ENCODE measurements at places on chromosomes 7 and 10.

DNA sequence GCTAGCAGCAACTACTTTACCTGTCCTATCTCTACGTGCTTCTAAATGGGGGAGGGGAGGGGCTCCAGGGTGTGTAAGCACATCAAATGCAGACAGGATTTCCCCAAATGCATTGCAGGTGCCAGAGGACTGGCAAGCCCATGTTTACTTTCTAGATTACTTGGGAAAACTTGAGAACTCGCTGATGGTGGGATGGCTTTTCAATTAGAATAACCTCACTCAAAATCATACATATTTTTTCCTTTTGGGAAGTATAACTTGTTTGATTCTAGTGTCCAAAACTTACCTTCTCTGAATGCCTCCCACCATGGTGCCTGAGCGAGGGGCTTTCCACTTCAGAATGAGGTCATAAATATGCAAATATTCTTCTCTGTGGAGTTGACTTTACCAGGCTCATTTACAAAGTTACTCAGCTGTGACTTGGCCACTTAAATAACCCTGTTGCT is 191.3 kb upstream of the RHOBTB1 start:
- no peak for DNase-seq

GRCh38 chr10:63537536-63537935 is 16.3 kb downstream of the REEP3 start:
- no peak for DNase-seq

DNA sequence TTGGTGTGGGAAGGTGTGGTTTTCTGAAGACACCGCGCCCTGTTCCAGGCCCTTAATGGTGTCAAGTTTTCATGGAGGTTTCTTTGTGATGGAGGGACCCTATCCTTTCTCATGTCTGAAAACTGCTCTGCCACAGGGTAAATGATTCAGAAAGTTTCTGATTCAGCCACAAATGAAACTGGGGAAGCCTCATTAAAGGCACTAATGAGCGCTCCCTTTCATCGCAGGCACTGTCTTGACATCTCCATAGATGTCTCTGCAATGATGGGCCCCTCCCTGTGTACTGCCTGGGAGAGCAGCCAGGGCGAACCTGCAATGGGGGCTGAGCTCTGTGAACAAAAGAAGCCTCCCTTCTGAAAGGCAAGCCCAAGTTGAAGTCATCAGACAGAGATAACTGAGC is 355.3 kb downstream of the PRPF18 start:
- no peak for DNase-seq

- no peak for DNase-seq
Measured at GRCh38 chr10:71705582-71705981, 14.0 kb downstream of the C10orf105 start.

DNA sequence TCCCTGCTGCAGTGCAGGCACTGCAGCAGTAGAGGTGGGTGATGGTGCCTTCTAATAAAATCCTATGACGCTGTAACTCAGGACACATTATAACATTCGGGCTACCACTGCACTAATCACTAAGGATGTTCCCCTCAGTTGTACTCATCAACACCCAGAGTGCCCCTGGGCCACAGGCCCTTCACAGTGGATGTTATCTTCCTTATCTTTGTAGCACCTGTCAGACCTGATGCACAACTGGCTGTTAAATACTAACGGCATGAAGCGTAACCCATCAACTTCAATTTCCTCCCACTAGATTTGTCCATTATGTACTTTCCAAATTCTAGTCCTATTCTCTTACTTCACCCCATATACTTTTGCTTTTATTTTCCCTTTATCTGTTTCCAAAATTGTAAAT is 66.3 kb downstream of the PARD3 start:
- no peak for DNase-seq

DNA sequence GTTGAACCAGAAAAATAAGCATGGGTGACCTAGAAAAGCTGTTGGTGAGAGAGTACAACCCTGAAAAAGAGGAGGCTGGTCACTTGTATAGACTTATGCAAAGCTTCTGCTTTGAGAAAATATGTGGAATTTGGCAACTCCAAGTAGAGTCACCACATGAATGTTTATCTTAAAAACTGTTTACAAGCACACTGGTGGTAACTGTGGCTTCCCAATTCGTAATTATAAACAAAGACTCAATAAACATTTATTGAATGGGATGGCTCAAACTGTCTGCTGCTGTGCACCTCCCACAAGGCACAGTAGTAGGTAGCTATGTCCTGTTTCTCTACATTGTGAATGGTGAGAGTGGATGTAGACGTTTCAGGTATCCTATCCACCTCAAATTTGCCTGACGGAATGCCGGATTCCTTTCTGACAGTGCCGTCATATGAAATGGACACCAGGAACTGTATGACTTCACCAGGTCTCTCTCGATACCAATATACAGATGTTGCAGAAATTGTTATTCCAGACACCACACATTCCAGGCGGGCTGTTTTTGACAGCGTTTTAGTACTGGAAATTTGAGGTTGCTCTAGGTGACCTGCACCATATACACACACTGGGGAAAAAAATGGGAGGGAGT is 43.4 kb upstream of the TARP start:
- peak; percentile 55 for DNase-seq

DNA sequence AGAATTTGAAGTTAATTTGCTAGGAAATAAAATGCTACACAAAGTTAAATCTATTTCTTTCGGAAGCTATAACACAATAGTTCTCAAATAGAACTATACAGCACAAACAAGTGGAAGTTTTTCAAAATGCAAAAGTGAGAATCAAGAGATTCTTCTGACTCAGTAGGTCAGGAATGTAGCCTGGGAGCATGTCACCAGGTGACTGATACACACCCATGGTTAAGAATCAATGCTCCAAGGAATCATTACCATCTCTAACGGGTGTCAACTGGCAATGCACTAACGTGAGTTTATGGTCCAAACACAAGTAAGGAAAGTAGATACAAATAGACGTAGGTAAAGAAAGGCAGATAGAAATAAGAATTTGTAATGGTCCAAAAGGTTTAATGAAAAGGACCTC is 170.5 kb downstream of the SRPK2 start:
- no peak for DNase-seq

All from GM04503 (cell line).